Occipital lobe (tissue), 3 donors: ENCODE measurements at places on chromosomes 7 and 10. TPM values are rescaled to one million over a fixed set of nuclear protein-coding genes. Genes with fewer than 3 reads are reported as not detected.

COL1A2 gene
- total RNA-seq = 124 TPM

STEAP4 gene
- 0.16 TPM for total RNA-seq

CDNF gene
- 1.4 TPM for total RNA-seq

CALHM2 gene
- 3.1 TPM for total RNA-seq

WASL gene
- 24.3 TPM for total RNA-seq

COL13A1 gene
- total RNA-seq = 1.7 TPM

LRMDA gene
- total RNA-seq = 0.62 TPM

TRRAP gene
- 23.6 TPM for total RNA-seq

TMEM236 gene
- total RNA-seq = 0.16 TPM

OR13A1 gene
- total RNA-seq = not detected

OR6V1 gene
- not detected for total RNA-seq

C10orf90 gene
- 0.16 TPM for total RNA-seq

FEZF1 gene
- total RNA-seq = not detected

CCDC3 gene
- total RNA-seq = 12.8 TPM

MMD2 gene
- total RNA-seq = 0.94 TPM

CYP2E1 gene
- 10.5 TPM for total RNA-seq

NOS3 gene
- 0.78 TPM for total RNA-seq

HACD1 gene
- total RNA-seq = 18.7 TPM

NXPH1 gene
- total RNA-seq = 47.4 TPM

ZNF727 gene
- total RNA-seq = 0.47 TPM

CPN1 gene
- not detected for total RNA-seq

FAM204A gene
- 53.8 TPM for total RNA-seq

PHKG1 gene
- 3.6 TPM for total RNA-seq

PAPSS2 gene
- total RNA-seq = 3.1 TPM

GDF2 gene
- total RNA-seq = not detected

ZNF117 gene
- 58.6 TPM for total RNA-seq

ARID5B gene
- 27.6 TPM for total RNA-seq

PILRA gene
- total RNA-seq = 1.1 TPM

CTTNBP2 gene
- 39.0 TPM for total RNA-seq

CYP26C1 gene
- total RNA-seq = 0.16 TPM

SLC16A9 gene
- total RNA-seq = 11.4 TPM

DYNC1I1 gene
- total RNA-seq = 182 TPM
